Right atrium auricular region (tissue), 2 donors: ENCODE measurements at places on chromosomes 6 and 20. TPM values are rescaled to one million over a fixed set of nuclear protein-coding genes. Genes with fewer than 3 reads are reported as not detected.

The HLA-DRA gene
- 93.5 TPM for total RNA-seq

The ELMO2 gene
- 29.4 TPM for total RNA-seq

The MACROD2 gene
- 10.4 TPM for total RNA-seq

The CFB gene
- total RNA-seq: 126 TPM

The NEURL2 gene
- total RNA-seq: 8.7 TPM

The PRKN gene
- 19.3 TPM for total RNA-seq

The CD83 gene
- total RNA-seq: 1.7 TPM

DNA sequence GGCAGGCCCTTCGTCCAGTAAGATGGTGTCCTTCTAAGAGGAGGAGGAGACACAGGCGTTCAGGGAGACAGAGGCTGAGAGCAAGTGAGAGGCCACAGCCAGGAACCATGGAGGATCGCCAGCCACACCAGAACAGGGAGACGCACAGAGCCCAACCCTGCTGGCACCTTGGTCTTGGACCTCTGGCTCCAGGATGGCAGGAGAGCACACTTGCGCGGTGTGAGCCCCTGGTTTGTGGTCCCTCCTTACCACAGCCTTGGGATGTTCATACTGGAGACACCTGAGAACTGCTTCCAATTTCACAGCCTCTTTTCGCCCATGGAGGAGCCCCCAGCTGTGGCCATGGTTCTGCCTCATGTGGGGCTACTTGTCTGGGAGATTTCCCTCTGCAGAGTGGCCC, 222.4 kb downstream of the DLL1 start:
- no peak for DNase-seq

GRCh38 chr6:28858963-28859362, 64.8 kb downstream of the TRIM27 start:
- DNase-seq: no peak

DNA sequence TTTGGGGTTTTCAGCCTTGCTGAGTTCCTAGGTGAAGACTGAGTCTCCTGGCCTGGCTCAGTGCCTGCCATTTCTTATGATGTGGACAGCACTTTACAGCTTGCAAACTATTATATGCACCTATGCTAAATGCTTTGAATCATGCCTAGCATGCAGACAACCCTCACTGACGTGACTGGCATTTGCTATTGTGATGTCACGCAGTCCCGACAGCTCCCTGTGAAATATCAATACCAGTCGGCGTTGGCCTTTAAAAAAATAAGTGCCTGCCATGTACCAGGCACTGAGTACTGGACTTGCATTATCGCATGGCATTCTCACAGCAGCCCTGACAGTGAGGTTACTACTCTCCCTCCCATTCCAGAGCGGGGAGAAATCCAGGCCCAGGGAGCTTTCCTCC, 35.5 kb downstream of the UQCC2 start:
- DNase-seq: no peak

GRCh38 chr20:10513931-10514575, 78.9 kb downstream of the SLX4IP start:
- DNase-seq: no peak

GRCh38 chr20:15767586-15767985, 805.7 kb downstream of the KIF16B start:
- no peak for DNase-seq

DNA sequence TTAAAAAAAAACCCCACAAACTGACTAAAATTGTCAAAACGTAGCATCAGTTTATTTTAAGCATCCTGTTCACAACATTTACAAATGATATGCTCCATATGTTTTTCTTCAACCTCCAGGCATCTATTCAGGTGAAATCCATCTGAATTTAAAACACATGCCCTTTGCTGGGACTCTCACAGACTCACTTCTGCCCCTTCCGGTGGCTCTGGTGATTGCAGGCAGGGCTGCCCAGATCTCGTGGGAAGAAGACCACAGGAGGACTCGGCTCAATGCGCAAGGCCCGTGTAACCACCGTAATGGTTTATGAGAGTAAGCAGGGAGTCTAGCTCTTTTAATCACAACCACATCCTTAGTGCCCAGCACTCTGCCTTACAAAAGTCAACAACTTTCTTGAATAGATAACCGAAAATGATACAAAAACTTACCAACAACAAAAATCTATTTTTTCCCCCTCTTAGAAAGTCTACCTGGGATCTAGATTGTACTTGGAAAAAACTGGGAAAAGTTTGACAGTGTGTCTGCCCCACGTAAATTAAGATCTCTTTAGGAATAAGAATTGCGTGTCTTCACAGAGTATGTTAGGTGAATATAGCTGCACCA, 139.1 kb downstream of the KIF16B start:
- no peak for DNase-seq

DNA sequence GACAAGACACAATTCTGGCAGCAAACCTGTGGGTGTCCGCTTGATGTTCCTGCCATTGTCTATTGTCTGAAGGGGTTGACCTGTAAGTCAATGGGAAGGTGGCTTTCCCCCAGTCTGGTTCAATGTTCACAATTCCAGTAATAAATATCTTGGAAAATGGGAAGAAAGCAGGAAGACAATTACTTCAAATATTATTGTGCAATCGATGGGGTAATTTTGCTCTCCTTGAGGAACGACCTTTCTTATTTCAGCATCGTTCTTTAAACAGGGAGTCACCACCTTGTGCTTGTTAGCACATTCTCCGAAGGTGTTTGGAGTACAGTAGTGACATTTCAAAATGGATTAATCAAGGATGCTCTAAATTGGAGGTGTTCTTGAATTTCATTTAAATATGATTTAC, 136.9 kb downstream of the BTBD3 start:
- DNase-seq: no peak

DNA sequence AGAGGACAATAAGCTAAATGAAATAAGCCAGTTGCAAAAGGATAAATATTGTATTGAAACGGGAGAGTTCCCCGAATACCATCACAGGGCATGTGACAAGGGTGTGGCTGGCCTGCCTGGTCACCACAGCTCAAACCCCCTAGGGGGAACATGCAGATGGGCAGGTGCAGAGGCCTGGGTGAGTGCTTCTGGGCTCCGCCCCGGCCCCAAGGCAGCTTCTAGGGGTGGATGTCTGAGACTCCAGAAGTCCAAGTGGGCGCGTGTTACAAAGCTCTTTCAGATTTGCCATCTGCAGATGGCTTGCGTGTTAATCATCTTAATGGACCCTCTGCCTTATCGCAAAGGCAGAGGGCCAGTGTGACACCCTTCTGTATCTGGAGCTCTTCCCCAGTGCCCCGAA, 559.2 kb upstream of the IMPG1 start:
- DNase-seq: no peak

GRCh38 chr6:51559059-51559458, 528.4 kb downstream of the PKHD1 start:
- no peak for DNase-seq
